Hair follicle dermal papilla cell (primary cell): ENCODE measurements at places on chromosomes 4 and X. TPM values are rescaled to one million over a fixed set of nuclear protein-coding genes. Genes with fewer than 3 reads are reported as not detected.

GPR173 gene
- 3.5 and 4.4 TPM in 2 replicates for total RNA-seq

GAGE1 gene
- total RNA-seq = not detected in 2 replicates

ZXDB gene
- total RNA-seq = 13.5 and 15.4 TPM in 2 replicates

IL9R gene
- not detected in 2 replicates for total RNA-seq

TRIML1 gene
- not detected in 2 replicates for total RNA-seq

EXOC1 gene
- 43.1 and 47.5 TPM in 2 replicates for total RNA-seq

EIF2S3 gene
- total RNA-seq = 249 and 300 TPM in 2 replicates

MAGEB1 gene
- not detected in 2 replicates for total RNA-seq

CYTL1 gene
- 12.8 TPM in 1 of 2 replicates, not detected in the other for total RNA-seq

GIMD1 gene
- total RNA-seq = 0.12 TPM in 1 of 2 replicates, not detected in the other

SOWAHD gene
- 0.49 and 0.97 TPM in 2 replicates for total RNA-seq

NEIL3 gene
- 4.6 and 5.4 TPM in 2 replicates for total RNA-seq

VSIG4 gene
- total RNA-seq = not detected in 2 replicates

HCFC1 gene
- 32.9 and 33.0 TPM in 2 replicates for total RNA-seq

IL2RG gene
- total RNA-seq = not detected in 2 replicates

TTC29 gene
- under 0.01 and 0.12 TPM in 2 replicates for total RNA-seq

TSC22D3 gene
- total RNA-seq = 19.9 and 20.3 TPM in 2 replicates

XK gene
- total RNA-seq = under 0.01 TPM in 2 replicates

GDPD2 gene
- total RNA-seq = 0.16 TPM in 1 of 2 replicates, not detected in the other

MAGED4B gene
- 72.4 and 78.0 TPM in 2 replicates for total RNA-seq

DCHS2 gene
- total RNA-seq = not detected in 2 replicates

IL13RA1 gene
- 52.5 and 68.3 TPM in 2 replicates for total RNA-seq

SPIN4 gene
- 5.2 and 5.5 TPM in 2 replicates for total RNA-seq

HMGN5 gene
- 0.49 and 0.85 TPM in 2 replicates for total RNA-seq

HSD17B13 gene
- not detected in 2 replicates for total RNA-seq

DNAAF6 gene
- total RNA-seq = not detected in 2 replicates

CTAG2 gene
- total RNA-seq = 1.5 TPM in 1 of 2 replicates, not detected in the other

NKX1-1 gene
- total RNA-seq = not detected in 2 replicates

EVC gene
- 49.4 and 71.2 TPM in 2 replicates for total RNA-seq

PCGF3 gene
- 41.0 and 44.3 TPM in 2 replicates for total RNA-seq
